NCI-H2171 (cell line): ENCODE measurements at places on chromosomes 4 and X.

DNA sequence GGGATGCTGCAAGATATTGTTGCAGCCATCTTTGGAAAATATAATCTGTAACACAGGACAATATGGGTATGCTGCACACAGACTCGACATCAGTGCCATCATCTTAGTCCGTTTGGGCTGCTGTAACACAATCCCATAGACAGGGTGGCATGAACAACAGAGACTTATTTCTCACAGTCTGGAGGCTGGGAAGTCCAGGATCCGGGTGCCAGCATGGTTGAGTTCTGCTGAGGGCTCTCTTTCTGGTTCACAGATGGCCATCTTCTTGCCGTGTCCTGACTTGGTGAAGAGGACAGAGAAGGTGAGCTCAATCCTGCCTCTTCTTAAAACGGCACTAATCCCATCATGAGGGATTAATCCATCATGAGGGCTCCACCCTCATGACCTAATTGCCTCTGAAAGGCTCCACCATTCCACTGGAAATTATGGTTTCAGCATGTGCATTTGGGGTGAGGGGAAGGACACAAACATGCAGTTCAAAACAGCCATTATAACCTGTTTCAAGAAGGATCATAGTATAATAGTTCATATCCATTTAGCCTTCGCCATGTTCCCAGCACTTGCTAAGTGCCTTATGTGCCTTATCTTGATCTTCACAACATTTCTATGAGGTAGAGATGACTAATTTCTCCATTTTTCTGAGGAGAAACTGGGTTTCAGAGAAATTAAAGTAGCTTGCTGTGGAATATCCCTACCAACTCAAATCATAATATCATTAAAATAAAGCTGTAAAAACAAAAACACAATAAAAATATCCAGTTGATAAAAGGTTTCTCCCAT, 27.9 kb upstream of the SPP1 start:
- DNase-seq = no peak

DNA sequence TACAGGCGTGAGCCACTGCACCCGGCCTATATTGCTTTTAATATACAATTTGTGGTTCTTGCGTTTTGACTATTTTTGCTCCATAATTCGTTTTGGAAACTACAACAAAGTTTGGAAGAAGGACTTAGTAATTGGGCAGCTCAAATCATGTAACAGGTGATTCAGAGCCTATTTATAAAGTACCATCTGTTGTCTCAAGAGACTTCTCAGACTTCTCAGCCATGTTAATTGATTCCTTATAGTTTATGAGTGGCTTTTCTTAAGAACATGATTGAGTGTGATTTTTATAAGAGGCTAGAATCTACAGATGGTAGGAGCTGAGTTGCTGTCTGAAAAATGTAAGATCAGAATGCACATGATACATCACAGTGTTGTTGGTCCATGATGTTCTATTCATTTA, 240.2 kb downstream of the ADGRL3 start:
- DNase-seq = no peak

- no peak for DNase-seq
Measured at GRCh38 chrX:3582451-3582850, 131.0 kb downstream of the PRKX start.

- no peak for DNase-seq
Measured at GRCh38 chr4:38704622-38705154, 40.7 kb downstream of the KLF3 start.

DNA sequence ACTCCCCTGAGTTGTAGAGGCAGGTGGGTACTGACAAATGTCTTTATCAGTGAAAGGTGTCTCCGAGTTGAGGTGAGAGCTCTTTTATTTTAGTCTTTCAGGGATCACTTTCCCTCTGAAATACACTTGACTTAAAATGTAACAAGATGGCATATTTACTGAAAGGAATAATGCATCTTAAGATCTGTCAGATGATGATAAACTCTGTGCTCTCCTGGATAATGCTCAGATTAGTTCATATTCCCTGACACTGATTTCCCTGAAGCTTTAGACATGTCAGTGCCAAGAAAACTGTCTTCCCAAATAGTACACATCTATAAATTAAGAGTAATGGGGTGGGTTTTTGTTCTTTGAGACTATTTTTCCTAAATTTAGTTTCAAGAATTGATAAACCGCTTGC, 75.5 kb downstream of the ALG13 start:
- DNase-seq = no peak

DNA sequence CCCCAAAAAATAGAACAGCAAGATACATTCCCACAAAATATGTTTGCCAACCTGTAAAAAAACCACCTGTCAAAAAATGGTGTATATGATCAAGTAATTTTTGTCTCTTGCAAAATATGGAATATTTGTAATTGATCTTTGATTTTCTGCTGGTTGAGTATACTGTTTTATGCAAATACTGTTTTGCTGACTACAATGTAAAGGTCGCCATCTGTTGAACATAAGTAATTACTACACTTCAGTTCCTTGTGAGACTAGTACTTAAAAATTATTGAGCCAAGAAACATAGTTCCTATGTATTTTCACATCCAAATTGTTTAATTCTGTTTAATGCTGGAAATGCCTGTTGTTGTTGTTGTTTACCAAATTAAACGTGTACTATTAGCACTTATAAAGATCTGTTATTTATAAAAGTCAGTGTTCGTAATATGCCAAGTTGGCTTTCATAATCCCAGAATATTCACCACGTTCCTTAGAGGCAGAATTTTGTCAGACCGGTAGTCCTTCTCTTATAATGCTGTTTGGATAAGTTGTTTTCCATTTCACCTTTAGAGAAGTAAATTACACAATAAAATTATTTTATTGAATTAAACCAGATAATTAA, 144.2 kb downstream of the PDLIM5 start:
- no peak for DNase-seq

GRCh38 chrX:2498781-2499302, 1.9 kb downstream of the DHRSX start:
- DNase-seq = no peak

DNA sequence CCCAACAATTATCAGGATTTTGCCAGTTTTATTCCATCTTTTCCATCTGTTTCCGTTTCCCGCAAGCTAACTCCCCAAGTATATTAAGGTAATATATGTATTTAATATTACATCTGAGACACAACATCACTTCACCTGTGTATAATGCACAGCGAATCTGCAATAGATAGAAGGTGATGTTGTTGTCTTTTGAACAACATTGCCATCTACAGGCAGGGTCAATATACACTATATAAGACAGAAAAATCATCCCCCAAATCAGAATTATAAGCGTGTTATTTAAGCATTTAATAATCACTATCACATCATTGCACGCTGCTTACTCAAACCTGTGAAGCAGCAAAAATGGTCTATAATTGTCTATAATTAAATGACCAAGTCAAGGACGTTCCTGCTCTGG, 1115.5 kb downstream of the NLGN4X start:
- DNase-seq = no peak

DNA sequence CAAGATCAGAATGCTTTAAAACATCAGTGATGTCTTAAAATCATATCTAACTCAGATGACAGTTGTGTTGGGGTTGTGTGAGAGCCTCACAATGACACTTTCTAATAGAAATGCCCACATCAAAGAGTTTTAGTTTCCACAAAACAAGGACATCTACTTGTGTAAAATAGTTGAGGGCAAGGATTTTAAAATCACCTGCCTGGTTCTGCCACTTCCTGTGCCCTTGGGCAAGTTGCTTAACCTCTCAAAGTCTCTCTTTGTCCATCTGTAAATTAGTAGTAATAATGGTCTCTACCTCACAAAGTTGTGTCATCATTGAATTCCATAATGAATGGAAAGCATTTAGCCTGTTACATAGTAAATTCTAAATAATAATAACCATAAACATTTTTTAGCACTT, 41.9 kb upstream of the RELL1 start:
- DNase-seq = no peak

DNA sequence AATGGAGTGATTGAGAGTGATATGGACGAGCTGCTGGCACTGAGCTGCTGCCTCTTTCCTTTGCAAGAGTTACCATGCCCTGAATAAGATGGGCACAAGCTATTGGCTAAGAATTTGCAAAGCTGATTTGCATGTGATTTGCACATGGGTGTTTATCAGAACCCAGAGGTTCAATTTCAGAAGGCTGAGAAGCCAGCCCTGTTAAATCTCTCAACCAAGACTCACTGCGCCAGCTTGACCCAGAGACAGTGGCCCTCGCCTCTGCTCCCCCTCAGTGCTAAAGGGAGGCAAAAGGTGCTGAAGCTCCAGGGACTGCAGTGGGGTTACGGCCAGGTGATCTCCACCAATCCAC, 701 bp downstream of the ARHGAP4 start:
- no peak for DNase-seq

GRCh38 chr4:44237643-44238042, 211.0 kb downstream of the KCTD8 start:
- no peak for DNase-seq
